ENCODE measurements at places on chromosomes 4 and X. TPM values are rescaled to one million over a fixed set of nuclear protein-coding genes. Genes with fewer than 3 reads are reported as not detected.

The MID1 gene
- polyA plus RNA-seq: 3.2 TPM

The PPP1R2C gene
- not detected for polyA plus RNA-seq

The PCSK1N gene
- polyA plus RNA-seq: 6.0 TPM

The DDX60 gene
- 40.8 TPM for polyA plus RNA-seq

The RHOXF2B gene
- not detected for polyA plus RNA-seq

The GLUD2 gene
- polyA plus RNA-seq: 0.38 TPM

All from sigmoid colon (tissue), 7 donors.